ENCODE measurements at places on chromosomes 13 and 19.
A peak's percentile ranks its signal among the peaks of the same experiment; 100 is the strongest.

DNA sequence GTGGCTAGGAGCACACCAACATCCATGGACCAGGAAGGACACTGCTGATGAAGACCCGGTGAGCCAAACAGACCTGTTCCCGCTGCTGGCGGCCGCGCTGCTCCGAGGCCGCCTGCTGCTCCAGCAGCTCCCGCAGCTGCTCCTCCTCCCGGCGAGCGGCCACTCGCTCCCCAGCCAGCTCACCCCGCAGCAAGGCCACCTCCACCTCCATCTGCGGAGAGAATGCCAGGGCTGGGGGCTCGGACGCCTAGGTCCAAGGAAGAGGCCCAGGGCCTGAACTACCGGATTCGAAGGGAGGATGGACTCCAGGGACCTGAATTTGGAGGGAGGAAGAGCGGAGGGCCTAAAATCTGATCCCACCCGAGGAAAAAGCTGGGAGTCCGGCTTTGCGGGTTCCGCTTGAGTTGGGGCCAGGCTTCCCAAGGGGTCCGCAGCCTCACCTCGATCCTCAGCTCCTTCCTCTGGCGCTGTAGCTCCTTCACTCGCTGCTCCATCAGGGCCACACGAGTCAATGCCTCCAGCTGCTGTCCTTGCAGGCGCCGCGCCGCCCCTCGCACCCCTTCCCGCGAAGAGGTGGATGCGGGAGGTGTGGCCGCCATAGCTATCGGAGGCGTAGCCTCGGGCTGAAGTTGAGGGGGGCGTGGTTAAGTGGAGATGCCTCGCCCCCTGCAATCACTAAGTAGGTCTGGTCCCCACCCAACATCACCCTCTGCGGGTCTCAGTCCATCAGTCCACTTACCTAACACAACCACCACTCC is 2.7 kb downstream of the PHLDB3 start:
- no peak for DNase-seq

DNA sequence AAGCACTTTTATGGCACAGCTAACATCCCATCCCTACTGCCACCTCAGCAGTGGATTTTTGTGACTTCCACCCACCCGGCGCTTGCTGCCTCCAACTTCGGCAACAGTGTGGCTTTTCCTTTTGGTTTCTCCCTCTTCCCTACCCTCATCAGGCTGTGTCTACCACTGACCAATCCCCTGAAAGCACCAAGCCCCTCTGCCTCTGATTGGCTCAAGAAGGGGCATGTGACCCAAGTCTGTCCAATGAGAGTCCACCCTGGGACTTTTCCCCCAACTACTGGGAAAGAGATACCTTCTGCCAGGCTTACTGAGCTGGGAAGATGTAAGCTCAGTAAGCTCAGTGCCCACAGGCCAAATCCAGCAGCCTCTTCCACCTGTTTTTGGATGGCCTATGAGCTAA is 5.8 kb downstream of the SMIM7 start:
- DNase-seq: no peak

DNA sequence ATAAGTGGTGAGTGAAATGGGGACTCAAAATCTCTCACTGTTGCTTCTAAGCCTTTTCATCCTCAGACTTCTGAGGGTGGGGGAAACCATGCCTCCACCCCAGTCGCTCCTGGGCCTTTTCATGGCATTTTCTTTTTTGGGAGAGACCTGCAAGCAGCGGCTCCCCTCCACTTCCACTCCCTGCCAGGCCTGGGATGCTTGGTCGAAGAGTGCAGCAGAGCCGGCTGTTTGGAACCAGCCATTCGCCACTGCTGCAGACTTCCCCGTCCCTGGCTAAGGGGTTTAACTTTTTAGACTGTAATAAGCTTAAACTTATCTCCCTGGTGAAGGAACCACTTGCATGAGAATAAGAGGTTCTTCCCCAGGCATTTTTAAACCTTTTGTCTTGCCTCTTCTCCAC is 617.2 kb downstream of the PCDH9 start:
- no peak for DNase-seq

DNA sequence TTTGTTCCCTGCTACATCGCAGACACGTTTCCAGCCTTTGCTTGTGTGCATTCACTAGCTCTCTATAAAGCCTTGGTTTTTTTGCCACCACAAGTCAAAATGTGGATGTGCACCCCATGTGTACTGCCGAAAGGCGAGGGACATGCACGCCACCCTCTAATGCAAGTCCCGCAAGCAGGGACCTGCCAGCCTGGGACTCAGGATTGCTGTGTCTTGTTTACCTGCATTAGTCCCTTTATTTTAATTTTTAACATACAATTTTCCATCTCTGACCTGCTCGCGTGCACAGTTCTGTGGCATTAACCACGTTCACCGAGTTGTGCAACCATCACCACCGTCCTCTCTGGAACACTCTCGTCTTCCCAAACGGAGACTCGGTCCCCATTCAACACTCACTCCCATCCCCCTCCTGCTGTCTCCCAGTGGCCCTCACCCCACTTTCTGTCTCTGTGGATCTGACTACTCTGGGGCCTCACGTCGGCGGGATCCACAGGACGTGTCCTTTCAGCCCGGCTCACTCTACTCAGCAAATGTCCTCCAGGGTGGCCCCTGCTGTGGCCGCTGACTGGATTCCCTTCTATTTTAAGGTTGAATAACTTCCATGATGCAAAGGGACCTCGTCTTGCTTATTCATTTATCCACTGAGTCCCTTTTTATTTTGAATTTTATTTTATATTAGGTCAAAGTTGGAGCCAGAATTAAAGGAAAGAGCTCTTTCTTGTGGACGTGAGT is 58.4 kb downstream of the RASA3 start:
- DNase-seq: no peak

- DNase-seq: no peak
These were observed 426.2 kb upstream of the DACH1 start for GRCh38 chr13:72293206-72293605.

DNA sequence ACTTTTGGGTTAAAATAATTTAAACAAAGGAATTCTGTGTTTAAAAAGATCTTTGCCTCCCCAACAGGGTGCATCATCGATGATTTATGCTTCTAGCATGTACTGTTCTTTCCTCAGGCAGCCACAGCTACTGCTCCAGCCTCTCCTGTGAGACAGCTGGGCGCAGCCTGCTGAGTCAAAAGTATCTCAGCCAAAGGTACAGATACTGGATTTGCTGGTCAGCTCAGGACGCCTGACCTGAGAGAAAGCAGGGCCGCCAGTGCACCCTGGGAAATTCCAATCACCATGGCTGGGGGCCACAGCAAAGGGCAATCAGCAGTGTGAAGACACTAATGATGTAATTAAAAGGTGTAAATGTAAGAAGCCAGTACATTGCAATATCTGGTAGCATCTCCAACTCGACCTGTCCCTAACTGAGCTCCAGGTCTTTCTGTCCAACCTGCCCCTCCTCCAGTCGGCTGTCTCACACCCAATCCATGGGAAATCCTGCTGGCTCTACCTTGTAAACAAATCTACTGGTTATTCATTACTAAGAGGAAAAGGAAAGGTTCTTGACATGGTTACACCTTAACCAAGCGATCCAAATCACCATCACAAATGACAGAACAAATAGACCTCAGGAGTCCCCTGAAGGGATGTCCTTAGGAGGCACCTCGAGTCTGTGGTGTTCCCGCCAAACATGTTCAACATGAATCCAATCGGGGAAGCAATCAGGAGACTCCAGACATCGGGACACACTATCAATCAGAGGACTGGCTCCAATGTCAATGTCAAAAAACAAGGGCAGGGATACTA is 7.3 kb downstream of the OPA3 start:
- DNase-seq: no peak

DNA sequence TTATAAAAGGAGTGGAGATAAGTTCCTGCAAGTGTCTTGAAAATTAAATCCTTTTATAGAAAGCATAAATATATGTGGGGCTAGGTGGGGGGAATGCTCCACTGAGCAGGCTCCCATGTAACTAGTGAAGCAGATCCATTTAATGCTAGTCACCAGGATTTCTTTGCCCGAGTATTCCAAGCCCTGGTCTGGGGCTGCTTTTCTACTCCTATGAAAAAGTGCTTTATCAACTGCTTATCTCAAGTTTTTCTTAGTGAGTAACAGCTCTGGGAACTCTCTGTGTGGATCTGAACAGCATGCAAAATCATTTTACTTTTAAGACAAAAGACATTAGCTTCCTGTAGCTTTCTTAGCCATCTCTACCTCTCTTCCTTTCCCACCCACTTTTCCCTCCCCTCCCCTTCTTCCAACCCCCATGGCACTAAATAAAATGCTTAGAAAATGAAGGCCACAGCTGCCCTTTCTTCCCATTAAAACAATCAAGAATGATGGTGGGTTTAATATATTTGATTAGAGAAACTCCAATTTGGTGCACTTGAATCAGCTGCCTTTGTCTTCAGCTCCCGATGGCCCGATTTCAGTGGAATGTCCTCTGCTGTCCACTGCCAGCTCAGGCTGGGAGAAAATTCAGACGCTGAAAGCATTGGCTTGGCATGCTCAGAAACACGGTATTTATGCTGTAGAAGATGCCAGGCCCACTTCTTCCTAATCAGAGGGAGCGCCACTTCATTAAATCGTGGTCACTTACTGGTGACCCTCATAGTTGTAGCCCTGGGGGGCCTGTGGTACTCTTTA is 475.1 kb downstream of the FOXO1 start:
- no peak for DNase-seq

- no peak for DNase-seq
These were observed 11.7 kb upstream of the MCF2L start for GRCh38 chr13:112957295-112957677.

- no peak for DNase-seq
These were observed 3.7 kb downstream of the CDC34 start for GRCh38 chr19:535017-535835.

DNA sequence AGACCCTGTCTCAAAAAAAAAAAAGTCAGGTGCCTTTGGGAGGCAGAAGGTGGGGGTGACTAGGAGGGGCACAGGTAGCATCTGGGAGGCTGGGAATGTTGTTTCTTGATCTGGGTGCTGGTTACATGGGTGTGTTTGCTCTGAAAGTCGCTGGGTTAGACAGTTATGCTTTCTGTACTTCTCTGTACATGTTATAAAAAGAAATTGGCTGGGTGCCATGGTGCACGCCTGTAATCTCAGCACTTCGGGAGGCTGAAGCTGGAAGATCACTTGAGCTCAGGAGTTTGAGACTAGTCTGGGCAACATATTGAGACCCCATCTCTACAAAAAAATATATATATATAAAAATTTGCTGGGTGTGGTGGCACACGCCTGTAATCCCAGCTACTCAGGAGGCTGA is 15.1 kb downstream of the NOSIP start:
- DNase-seq: peak; percentile 24

GRCh38 chr13:75485286-75486062 is 3.5 kb upstream of the TBC1D4 start:
- no peak for DNase-seq

DNA sequence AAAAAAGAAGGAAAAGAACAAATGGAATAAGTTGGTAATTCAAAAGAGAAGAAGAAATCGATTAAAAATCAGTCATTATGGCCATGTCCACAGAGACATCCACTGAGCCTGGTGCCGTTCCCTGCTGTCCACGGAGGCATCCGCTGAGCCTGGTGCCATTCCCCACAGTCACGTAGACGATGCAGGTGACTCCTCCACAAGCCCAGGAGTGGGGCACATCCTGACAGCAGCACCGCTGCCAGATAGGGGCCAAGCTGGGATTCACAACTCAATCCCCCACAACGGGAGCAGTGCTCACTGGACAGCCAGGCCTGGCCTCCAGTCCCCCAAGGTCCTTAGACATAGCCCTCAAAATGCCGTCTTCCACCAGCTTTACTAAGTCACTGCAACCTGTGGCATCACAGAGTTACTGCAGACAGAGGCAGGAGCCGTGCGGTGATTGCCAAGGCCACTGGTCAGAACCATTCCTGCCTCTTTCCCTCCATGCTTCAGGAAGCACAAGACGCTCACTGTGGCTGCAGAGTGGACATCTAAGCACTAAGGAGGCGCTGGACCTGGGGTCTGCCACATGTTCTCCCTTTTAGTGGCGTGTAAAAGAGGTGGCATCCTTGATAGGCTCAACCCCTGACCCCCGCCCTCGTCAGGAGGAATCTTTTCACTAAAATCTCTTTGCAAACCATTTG is 131.5 kb upstream of the SPACA7 start:
- DNase-seq: no peak

DNA sequence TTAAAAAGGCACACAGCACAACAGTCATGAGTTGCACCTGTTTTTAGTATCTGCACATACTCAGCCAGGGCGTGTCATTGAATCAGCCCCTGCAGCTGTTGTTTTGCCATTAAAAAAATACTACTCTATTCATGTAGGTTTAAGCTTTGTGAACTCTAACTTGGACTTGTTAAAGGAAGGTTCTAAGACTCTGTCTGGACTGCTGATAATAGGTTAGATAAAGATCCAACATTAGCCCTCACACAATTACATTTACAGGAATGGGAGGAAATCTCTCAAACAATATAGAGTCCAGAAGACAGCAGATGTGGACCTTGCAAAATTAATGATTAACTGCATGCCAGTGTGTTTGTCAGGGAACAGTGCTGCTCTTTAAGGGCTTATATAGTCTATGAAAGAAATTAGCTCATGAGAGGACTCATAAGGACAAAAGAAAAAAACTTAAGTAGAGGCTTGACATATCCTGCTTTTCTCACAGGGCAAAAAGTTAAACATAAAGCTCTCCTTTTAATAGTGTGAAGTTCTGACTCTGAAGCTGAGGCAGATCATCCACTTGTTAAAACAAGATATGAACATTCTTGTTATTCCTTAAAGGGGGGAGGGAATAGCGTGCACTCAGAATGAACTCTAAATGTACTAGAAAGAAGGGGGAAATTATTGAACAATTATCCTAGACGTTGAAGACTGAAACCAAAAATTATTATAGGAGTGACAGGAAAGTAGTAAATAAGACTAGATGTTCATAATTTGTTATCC is 243.6 kb downstream of the NDFIP2 start:
- no peak for DNase-seq

DNA sequence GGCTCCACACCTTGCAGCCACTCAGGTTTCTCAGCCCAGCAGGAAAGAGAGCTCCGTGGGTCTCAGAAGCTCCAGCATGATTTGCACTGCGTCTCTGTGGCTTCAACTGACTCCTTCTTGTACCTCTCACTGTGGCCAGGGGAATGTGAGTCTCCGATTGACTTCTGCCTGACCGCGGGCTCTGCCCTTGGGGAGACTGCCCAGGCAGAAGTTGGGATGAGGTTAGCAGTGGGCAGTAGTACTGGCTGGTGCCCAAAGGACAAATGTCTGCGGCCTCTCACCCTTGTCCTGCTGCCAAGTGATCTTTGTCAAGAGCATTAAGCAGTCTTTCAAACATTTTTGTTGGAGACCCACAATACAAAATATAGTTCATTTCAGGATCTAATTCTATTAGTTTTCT is 34.4 kb upstream of the FXYD3 start:
- no peak for DNase-seq

DNA sequence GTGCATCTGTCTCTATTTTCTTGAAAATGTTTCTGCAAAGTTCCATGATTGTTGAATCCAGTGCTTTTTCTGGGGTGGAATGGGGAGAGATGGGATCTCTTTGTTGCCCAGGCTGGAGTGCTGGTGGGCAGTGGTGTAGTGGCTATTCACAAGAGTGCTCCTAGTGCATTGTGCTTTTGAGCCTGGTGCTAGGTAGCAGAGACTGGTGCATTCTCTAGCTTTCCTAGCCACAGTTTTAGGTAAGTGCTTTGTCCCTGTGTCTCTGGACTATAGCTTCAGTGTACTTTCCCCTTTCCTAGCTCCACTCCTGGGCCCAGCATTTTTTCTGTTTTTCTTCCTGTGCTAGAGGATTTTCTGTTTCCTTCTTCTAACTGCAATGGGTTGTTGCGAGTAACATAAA is 825.6 kb downstream of the SLITRK6 start:
- DNase-seq: no peak

Data from T-cell (primary cell).